ENCODE measurements at places on chromosomes 7 and 10. TPM values are rescaled to one million over a fixed set of nuclear protein-coding genes. Genes with fewer than 3 reads are reported as not detected.

Gene TDRD1
- 0.02 TPM for polyA plus RNA-seq

Gene MCM10
- 9.8 TPM for polyA plus RNA-seq

- H3K27ac ChIP-seq, result no peak overlapping the region
- DNase-seq, result no peak
- H3K36me3 ChIP-seq, result no peaks in the 10 kb centered on the region
- peaks cover 3% of the 10 kb centered on the region for H3K4me1 ChIP-seq
These were observed 42.3 kb downstream of the IKZF1 start for GRCh38 chr7:50346545-50347497.

DNA sequence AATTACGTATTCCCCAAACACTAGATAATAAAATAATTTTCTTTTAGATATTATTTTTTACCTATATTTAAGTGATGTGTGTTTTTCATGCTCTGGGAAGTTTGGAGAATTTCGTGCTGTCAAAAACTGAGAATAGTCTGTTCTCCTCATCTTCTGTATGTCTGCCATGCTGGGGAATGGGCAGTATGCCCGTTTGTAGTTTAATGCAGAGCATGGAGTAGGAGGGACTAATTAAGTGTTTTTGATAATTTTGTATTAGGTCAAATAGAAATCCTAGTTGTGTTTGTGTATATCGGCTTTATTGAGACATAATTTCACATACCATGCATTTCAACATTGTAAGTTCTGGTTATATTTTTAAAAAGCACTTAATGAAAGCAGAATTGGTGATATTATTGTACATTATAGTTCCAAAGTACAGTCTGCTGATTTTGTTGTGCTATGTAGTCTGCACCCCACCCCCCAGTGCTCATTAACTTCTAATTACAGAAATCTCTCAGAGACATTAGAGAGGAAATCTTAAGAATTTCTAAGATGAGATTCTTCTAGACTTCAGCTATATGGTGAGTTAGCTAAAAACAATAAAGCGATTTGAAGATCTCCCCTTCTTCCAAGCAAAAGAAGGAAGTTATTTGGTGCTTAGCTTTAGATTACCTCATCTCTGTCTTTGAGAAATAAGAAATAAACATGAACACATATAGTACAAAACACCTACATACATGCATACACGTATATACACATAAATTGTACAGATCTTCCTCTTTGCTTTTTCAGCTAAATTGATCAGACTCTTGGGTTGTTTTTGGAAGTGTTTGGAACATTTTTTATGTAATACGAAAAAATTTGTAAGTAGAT is 22.2 kb downstream of the ZRANB1 start:
- no peak overlapping the region for H3K4me3 ChIP-seq
- no peak for DNase-seq
- no peaks in the 10 kb centered on the region for H3K4me1 ChIP-seq
- peaks cover 2% of the 10 kb centered on the region for H3K27me3 ChIP-seq

DNA sequence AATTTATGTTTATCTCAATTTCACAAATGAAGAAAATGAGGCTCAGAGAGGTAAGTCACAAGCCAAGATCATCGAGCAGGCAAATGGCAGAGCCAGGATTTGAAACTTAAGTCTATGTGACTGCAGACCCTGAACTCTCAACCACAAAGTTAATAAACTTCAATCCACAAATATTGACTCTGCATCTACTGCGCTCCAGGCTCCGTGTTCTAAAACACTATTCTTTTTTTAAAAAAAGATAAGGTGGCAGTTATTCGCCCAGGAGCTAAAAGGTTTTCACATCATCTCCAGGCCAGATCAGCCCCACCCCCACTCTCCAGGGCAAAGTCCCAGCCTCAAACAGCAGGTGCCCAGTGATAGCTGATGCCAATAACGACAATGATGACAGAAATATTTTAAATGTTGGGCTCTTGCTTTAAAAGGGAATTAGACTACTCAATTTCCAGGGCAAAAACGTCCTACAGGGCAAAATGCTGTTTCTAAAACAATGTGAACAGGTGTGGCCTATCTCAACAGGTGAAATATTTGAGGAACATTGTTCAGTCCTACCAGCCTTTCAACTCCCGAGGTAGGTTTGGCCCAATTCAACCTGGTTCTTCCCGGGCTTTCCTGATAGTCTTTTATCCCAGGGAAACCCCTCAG is 85.2 kb downstream of the SORBS1 start:
- DNase-seq, result no peak
- no peaks in the 10 kb centered on the region for H3K36me3 ChIP-seq
- no peak overlapping the region for H3K4me3 ChIP-seq
- H3K27me3 ChIP-seq, result no peaks in the 10 kb centered on the region
- peaks cover 33% of the 10 kb centered on the region for H3K4me1 ChIP-seq
- peak overlapping the region; percentile 40 for H3K27ac ChIP-seq

Gene HOXA7
- 0.03 TPM for polyA plus RNA-seq

GRCh38 chr7:140060243-140060630 is 2.5 kb downstream of the PARP12 start:
- DNase-seq, result no peak
- H3K4me1 ChIP-seq, result no peaks in the 10 kb centered on the region
- no peak overlapping the region for H3K4me3 ChIP-seq
- H3K27me3 ChIP-seq, result peaks cover 18% of the 10 kb centered on the region
- H3K36me3 ChIP-seq, result no peaks in the 10 kb centered on the region

DNA sequence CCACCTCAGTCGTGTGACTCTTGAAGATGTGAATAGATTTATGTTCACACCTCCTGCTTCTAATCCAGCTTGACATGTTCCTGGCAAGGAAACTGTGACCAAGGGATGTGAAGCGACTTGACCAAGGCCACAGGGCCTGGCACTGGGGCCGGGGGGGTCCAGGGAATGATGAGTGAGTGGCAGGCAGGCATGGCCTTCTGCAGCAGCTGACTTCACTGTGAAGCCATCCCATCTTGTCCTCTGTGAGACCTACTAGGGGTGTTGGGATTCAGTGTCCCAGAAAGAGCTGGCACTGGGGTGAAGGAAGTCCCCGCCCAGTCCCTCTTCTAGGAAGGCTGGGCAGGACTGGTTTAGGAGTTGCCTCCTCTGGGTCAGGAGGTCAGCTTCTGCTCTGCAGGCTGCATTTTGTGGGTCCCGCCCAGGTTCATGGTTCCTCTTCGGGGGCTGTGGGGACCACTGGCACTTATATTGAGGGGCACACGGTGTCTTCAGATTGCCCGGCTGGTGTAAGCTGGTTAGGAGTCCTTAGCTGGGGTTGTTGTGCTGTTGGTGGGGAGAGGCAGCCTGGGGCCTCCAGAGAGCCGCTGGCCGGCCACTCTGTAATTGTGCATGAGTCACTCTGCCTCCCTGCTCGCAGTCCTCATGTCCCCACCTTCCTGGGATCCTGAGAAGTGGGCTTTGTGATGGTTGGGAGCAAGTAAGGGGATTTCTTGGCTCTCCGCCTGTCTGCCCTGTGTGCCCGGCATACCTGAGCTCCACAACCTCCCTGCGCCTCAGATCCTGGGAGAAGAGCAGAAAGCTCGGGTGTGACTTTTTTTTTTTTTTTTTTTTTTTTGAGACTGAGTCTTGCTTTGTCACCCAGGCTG is 11.0 kb downstream of the ZMIZ1 start:
- no peak for DNase-seq
- H3K27ac ChIP-seq, result no peak overlapping the region
- no peaks in the 10 kb centered on the region for H3K27me3 ChIP-seq
- no peak overlapping the region for H3K4me3 ChIP-seq

- H3K36me3 ChIP-seq, result no peaks in the 10 kb centered on the region
- no peak overlapping the region for H3K4me3 ChIP-seq
- peak; percentile 75 for DNase-seq
- H3K4me1 ChIP-seq, result no peaks in the 10 kb centered on the region
These were observed 15.6 kb downstream of the ATG9B start for GRCh38 chr7:151008511-151009323.

- peaks cover 19% of the 10 kb centered on the region for H3K4me1 ChIP-seq
- H3K27me3 ChIP-seq, result no peaks in the 10 kb centered on the region
- H3K36me3 ChIP-seq, result no peaks in the 10 kb centered on the region
- H3K4me3 ChIP-seq, result no peak overlapping the region
- H3K27ac ChIP-seq, result peak overlapping the region; percentile 47
These were observed 64.5 kb upstream of the PODXL start for GRCh38 chr7:131620673-131621609.

Gene PTPN12
- 23.6 TPM for polyA plus RNA-seq

GRCh38 chr7:130210181-130210935 is 2.7 kb downstream of the SSMEM1 start:
- no peaks in the 10 kb centered on the region for H3K27me3 ChIP-seq
- no peak overlapping the region for H3K27ac ChIP-seq
- no peak for DNase-seq
- H3K36me3 ChIP-seq, result no peaks in the 10 kb centered on the region
- no peaks in the 10 kb centered on the region for H3K4me1 ChIP-seq

- no peak overlapping the region for H3K4me3 ChIP-seq
- H3K4me1 ChIP-seq, result no peaks in the 10 kb centered on the region
- no peaks in the 10 kb centered on the region for H3K36me3 ChIP-seq
These were observed 201.3 kb downstream of the REEP3 start for GRCh38 chr10:63722537-63722936.

Gene FRMD4A
- polyA plus RNA-seq, result 38.6 TPM

Gene CLRN3
- polyA plus RNA-seq, result not detected

Gene VIPR2
- polyA plus RNA-seq, result 10.9 TPM

DNA sequence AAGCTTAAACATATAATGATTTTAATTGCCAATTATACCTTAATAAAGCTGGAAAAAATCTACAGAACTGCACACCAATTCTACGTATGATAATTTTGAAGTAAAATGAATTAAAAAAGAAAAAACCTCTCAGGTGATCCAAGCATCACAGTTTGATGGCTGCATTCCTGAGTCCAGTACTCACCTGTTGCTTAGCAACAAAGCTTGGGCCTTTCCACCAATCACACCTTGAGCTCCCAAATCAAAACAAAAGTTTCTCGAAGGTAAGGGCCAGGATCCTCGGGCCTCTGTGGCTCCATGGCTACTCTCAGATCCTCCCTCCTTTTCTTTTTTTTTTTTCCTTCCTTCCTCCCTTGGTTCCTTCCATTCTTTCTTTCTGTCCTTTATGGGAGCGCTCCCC is 137.2 kb upstream of the PCBD1 start:
- no peak overlapping the region for H3K27ac ChIP-seq
- H3K4me1 ChIP-seq, result no peaks in the 10 kb centered on the region
- no peaks in the 10 kb centered on the region for H3K27me3 ChIP-seq
- H3K4me3 ChIP-seq, result no peak overlapping the region
- DNase-seq, result no peak
- no peaks in the 10 kb centered on the region for H3K36me3 ChIP-seq

GRCh38 chr7:51310131-51310583 is 6.5 kb downstream of the COBL start:
- no peaks in the 10 kb centered on the region for H3K27me3 ChIP-seq
- DNase-seq, result no peak
- H3K27ac ChIP-seq, result no peak overlapping the region
- H3K4me3 ChIP-seq, result no peak overlapping the region
- H3K36me3 ChIP-seq, result no peaks in the 10 kb centered on the region

- peaks cover 5% of the 10 kb centered on the region for H3K4me1 ChIP-seq
- DNase-seq, result no peak
- H3K4me3 ChIP-seq, result no peak overlapping the region
- no peak overlapping the region for H3K27ac ChIP-seq
These were observed 22.7 kb downstream of the GET4 start for GRCh38 chr7:898855-899681.

Gene POU6F2
- polyA plus RNA-seq, result 1.1 TPM
